Aorta (tissue), 5 donors: ENCODE measurements at places on chromosomes 2 and 18. TPM values are rescaled to one million over a fixed set of nuclear protein-coding genes. Genes with fewer than 3 reads are reported as not detected.

DNA sequence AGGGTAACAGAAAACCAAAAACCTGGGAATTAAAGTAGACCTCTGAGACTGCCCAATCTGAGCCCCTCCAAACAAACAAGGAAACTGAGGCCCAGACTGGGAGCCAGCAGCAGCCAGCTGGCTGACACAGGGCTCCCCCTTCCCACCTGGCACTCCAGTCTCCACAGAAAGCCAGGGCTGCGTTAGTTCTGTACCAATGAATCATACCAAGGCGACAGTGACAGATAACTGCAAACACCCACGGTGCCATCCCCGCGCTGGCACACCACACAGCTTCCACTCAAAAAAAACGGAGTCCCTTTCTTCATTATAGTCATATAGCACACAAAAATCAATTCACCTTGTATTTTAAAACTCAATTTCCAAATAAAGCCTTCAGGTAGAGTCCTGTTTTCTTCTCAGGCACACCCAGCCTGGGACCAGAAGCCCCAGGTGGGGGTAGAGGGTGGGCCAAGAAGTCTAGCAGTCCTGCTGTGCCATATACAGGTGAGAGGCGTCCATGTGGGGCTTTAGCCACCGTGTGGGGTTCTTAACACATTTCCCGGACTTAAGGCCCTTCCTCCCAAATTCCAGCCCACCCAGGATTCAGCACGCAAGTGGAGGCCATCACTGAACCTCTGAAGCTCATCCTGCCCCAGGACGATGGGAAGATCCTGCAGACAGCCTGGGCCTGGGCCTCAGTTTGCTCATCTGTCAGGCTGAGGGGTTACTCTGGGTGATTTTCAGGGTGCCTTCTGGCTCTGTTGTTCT, 1.2 kb downstream of the PER2 start:
- H3K36me3 ChIP-seq, result no peaks in the 10 kb centered on the region
- H3K4me1 ChIP-seq, result no peaks in the 10 kb centered on the region
- peak overlapping the region; percentile 88 for H3K27ac ChIP-seq
- H3K27me3 ChIP-seq, result no peaks in the 10 kb centered on the region
- H3K4me3 ChIP-seq, result peak overlapping the region; percentile 69
- peak; percentile 74 for DNase-seq

GRCh38 chr2:6068429-6068828, 376.2 kb downstream of the SOX11 start:
- no peak overlapping the region for H3K4me3 ChIP-seq
- no peaks in the 10 kb centered on the region for H3K27me3 ChIP-seq
- DNase-seq, result no peak
- H3K27ac ChIP-seq, result no peak overlapping the region

DNA sequence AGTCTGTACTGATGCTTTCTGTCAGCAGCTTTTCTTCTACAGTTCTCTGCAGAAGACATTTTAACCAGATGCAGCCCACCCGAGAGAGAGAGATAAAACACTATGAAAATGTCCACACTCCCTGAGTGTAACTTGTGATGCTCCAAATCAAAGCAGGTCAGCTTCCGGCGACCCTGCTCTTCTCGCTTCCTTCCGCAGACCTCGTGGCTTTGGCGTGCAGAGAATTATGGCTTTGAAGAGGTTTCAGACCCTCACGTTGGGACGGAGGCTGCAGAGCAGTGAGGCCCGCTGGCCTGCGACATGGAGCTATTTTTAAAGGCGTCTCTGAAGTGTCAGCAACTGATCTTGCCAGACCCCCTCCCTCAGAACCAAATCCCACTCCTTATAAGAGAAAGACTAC, 41.8 kb downstream of the TMEM163 start:
- H3K36me3 ChIP-seq, result no peaks in the 10 kb centered on the region
- H3K27me3 ChIP-seq, result no peaks in the 10 kb centered on the region
- DNase-seq, result no peak

GRCh38 chr2:156083763-156084493, 248.6 kb downstream of the NR4A2 start:
- no peaks in the 10 kb centered on the region for H3K4me1 ChIP-seq
- no peak for DNase-seq
- no peaks in the 10 kb centered on the region for H3K27me3 ChIP-seq
- H3K27ac ChIP-seq, result no peak overlapping the region

DNA sequence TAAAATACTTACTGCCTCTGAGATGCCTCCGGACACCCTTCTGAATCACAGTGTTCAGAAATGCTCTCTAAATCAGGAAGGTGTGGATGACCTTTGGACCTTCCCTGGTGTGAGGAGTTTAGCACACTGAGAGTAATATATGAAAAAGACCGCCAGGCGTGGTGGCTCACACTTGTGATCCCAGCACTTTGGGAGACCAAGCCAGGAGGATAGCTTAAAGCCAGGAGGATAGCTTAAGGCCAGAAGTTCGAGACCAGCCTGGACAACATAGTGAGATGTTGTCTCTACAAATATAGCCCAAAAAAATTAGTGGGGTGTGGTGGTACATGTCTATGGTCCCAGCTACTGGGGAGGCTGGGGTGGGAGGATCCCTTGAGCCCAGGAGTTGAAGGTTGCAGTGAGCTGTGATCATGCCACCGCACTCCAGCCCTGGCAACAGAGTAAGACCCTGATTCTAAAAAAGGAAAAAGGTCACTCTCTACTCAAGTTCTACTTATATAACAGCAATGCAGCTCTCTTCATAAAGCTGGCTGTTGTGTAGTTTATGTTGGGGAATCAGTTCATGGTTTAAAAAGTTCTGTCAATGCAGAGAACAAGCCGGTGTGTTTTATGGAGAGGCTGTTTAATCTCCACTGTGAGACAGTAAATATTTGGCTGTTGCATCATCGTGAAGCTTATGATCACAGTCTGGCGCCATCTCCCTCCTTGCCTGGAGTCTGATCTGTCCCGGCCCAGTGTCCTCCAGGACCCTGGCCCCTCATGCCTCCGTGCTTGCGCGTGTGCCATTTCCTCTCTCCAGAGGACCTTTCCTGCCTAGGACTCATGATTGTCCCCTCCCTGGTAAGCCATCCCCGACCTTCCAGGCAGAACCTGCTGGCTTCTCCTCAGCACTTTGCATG, 184.5 kb downstream of the FAM210A start:
- no peaks in the 10 kb centered on the region for H3K36me3 ChIP-seq
- H3K4me1 ChIP-seq, result peaks cover 8% of the 10 kb centered on the region
- H3K27me3 ChIP-seq, result no peaks in the 10 kb centered on the region
- H3K4me3 ChIP-seq, result no peak overlapping the region

- no peak overlapping the region for H3K4me3 ChIP-seq
- no peak for DNase-seq
- no peaks in the 10 kb centered on the region for H3K27me3 ChIP-seq
- no peak overlapping the region for H3K27ac ChIP-seq
- H3K36me3 ChIP-seq, result peaks cover 4% of the 10 kb centered on the region
These were observed 13.5 kb downstream of the ELAC1 start for GRCh38 chr18:50981381-50981780.

DNA sequence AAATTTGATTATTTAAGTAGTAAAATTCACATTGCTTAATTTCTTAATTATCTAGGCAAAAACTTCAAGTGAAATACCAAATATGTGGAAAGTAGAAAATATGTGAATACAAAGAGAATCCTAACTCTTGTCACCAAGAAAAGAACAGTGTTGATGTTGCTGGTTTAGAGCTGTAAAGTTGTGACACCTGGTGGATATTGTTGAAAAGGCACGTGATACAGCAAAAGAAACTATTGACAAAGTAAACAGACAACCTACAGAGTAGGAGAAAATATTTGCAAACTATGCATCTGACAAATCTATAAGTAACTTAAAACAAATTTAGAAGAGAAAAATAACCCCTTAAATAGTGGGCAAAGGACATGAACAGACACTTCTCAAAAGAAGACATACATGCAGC, 25.6 kb upstream of the ZC3H15 start:
- no peak overlapping the region for H3K4me3 ChIP-seq
- no peak for DNase-seq
- no peaks in the 10 kb centered on the region for H3K36me3 ChIP-seq
- H3K27me3 ChIP-seq, result no peaks in the 10 kb centered on the region
- H3K4me1 ChIP-seq, result no peaks in the 10 kb centered on the region
- H3K27ac ChIP-seq, result no peak overlapping the region

- no peaks in the 10 kb centered on the region for H3K36me3 ChIP-seq
- no peaks in the 10 kb centered on the region for H3K4me1 ChIP-seq
- no peaks in the 10 kb centered on the region for H3K27me3 ChIP-seq
- DNase-seq, result peak; percentile 50
- H3K4me3 ChIP-seq, result peak overlapping the region; percentile 52
These were observed 639 bp downstream of the EPB41L3 start for GRCh38 chr18:5543036-5543680.

DNA sequence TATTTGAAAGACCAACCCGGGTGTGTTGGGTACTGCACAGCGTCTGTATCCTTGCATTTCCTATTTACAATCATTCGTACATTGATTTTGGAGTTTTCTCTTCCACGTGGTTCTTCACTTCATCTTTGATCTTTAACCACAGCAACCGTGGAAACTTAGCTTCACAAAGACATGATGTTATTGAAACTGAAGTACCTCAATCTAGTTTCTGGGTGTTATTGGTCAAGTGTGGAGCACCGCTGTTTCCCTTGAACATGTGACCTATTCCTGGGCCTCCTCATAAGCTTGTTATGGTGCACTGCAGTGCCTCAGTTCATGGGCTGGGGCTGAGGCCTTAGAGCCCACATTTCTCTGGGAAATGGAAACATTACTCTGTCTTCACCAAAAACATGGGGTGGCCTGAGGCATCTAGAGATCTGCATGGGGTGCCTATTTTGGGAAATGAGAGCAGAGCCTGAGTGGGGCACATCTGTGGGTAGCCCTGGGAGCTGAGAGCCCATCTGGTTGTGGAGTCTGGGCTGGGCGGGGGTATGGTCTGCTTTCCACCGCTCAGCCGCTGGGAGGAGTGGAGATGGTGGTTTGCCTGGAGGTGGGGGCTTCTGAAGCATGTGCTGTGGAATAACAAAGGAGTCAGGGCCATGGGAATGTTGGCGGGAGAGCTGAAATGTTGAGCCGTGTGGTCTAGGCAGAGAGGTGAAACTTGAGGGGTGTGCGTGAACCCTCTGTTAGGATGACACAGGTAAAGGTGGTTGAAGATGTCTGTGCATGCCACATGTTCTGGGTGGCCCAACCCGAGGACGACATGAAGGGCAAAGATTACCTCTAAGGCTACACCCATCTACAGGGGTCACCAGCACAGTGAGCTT, 37.4 kb downstream of the ZNF236 start:
- no peaks in the 10 kb centered on the region for H3K4me1 ChIP-seq
- DNase-seq, result no peak
- H3K27ac ChIP-seq, result no peak overlapping the region
- no peaks in the 10 kb centered on the region for H3K27me3 ChIP-seq
- H3K4me3 ChIP-seq, result no peak overlapping the region

GRCh38 chr2:160221391-160222276, 21.6 kb upstream of the ITGB6 start:
- H3K36me3 ChIP-seq, result no peaks in the 10 kb centered on the region
- H3K27me3 ChIP-seq, result no peaks in the 10 kb centered on the region
- DNase-seq, result no peak
- no peaks in the 10 kb centered on the region for H3K4me1 ChIP-seq
- H3K4me3 ChIP-seq, result no peak overlapping the region

DNA sequence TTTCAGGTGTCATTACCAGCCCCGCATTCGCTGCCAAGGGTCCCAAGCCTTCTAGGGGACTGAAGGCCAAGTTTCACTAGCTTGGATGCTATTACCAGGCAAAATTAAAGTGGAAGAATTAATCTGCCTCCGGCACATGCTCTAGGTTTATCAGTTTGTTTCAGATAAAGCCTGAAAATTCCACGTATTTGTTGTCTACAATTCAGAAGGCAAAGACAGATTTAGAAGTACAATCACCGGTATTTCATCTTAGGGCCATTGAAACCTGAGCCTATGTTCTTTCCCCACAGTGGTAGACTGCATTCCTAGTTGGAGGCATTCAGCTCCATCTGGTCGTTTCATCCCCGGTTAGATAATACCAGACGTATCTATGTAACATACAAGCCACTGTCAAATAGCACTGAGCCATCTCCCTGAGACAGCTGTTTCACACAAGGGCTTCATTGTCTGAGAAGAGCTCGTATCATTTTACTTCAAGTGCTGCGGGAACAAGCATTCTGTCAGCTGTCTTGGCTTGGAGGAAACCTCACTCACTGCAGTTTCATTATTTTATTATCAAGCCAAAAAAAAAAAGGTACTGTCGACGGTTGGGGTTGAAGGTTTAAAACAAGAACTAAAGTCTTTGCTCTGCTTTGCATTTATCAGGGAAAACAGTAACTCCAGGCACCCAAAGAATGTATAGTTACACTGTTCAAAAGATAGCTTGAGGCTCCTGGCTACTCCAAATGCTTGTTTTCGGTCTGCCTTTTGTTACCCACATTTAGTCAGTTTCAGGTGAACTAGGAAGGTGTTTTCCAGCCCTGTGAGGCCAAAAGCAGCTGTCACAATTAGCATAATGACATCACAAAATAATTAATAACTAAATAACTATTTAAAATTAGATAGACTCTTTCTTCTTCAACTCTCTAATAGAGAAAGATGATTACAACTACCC, 76.7 kb downstream of the TGIF1 start:
- H3K36me3 ChIP-seq, result no peaks in the 10 kb centered on the region
- H3K27me3 ChIP-seq, result no peaks in the 10 kb centered on the region
- no peaks in the 10 kb centered on the region for H3K4me1 ChIP-seq
- DNase-seq, result no peak
- no peak overlapping the region for H3K27ac ChIP-seq

DNA sequence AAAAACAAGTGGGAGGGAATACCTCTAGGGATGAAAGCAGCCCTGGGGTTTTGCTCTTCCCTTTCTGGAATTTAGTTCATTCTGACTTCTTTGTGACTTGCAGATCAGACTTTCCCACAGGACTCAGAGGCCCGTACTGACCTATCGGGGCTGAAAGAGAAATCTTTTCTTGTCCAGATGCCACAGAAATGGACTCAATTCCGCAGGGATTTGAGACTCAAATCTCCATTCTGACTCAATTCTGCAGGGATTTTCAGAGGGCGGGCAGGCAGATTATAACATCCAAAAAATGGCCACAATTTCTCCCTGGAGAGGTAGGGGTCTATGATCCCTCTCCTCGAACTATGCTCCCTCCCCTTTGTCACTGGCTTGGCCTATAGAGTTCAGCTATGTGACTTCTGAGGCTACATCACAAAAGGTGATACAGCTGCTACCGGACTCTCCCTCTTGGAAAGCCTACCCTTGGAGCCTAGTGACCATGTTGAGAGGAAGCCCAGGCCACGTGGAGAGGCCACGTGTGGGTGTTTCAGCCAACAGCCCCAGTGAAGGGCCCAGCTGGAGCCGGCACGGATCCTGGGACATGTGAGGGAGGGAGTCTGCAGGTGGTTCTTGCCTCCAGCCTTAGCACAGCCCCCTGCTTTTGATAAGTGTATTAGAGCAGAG, 4.8 kb upstream of the EFHD1 start:
- peaks cover 2% of the 10 kb centered on the region for H3K4me1 ChIP-seq
- H3K27ac ChIP-seq, result no peak overlapping the region
- H3K27me3 ChIP-seq, result no peaks in the 10 kb centered on the region
- H3K4me3 ChIP-seq, result no peak overlapping the region
- no peaks in the 10 kb centered on the region for H3K36me3 ChIP-seq

The GPR45 gene
- polyA plus RNA-seq, result not detected

The FRZB gene
- polyA plus RNA-seq, result 277 TPM

The REG3G gene
- 0.38 TPM for polyA plus RNA-seq

The POU3F3 gene
- polyA plus RNA-seq, result 0.25 TPM
